ENCODE measurements at places on chromosomes 3 and 15. TPM values are rescaled to one million over a fixed set of nuclear protein-coding genes. Genes with fewer than 3 reads are reported as not detected.
A peak's percentile ranks its signal among the peaks of the same experiment; 100 is the strongest.

GRCh38 chr3:45807681-45808540 lies 11.6 kb upstream of the SLC6A20 start:
- peak; percentile 47 for DNase-seq

DNA sequence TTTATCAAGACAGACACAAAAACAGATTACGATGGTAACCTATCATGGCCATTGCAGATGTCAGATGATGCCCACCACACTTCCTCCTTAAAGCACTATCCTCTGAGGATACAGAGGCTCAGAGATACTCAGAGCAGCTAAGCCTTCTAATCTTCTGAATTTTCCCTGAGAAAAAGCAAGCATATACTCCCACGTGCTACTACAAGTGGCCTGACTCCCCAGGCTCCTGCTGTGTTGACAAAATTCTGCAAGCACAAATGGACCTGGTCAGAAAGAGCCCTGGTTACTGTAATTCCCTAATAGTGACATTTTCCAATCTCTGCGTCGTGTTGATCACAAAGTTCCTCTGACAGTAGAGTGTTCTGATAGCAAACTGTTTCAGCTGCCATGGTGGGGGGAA lies 207.1 kb downstream of the KCNMB2 start:
- DNase-seq, result no peak

- no peak for DNase-seq
These were observed 132.6 kb downstream of the RAB11A start for GRCh38 chr15:66001717-66002426.

- no peak for DNase-seq
These were observed 50.2 kb downstream of the FAM174B start for GRCh38 chr15:92605225-92605944.

DNA sequence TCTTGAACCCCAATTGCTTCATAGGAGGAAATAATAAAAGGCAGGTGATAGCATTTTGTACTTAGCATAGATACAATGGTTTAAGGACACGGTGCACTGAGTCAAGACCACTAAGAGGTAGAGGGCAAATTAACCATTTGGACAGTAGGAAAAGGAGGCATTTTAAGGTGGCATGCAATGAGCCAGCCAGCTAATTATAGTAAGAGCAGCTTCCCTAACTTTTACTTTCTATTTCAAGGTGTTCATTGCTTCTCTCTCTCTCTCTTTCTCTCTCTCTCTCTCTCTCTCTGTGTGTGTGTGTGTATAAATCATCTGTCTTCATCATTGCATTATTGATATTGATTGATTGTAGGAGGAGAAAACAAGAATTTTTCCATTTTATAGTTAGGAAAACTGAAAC lies 740.4 kb upstream of the CFAP20DC start:
- DNase-seq, result no peak

DNA sequence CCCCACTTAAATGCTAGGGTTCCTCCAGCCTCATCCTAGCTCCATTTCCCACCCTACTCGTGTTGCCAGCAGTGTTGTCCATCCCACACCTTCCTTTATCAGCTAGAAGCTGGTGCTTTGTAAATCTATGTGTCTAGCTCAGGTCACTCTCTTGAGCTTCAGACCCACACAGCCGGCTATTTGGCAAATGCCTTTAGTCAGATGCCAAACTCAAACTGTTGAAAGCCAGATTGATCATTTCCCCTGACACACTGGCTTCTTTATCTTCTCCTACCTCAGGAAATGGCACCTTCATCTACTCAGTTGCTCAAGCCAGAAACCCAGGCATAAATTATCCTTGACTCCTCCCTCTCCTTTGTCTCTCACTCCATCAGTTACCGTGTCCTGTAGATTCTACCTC lies 61.5 kb upstream of the TPM1 start:
- no peak for DNase-seq

DNA sequence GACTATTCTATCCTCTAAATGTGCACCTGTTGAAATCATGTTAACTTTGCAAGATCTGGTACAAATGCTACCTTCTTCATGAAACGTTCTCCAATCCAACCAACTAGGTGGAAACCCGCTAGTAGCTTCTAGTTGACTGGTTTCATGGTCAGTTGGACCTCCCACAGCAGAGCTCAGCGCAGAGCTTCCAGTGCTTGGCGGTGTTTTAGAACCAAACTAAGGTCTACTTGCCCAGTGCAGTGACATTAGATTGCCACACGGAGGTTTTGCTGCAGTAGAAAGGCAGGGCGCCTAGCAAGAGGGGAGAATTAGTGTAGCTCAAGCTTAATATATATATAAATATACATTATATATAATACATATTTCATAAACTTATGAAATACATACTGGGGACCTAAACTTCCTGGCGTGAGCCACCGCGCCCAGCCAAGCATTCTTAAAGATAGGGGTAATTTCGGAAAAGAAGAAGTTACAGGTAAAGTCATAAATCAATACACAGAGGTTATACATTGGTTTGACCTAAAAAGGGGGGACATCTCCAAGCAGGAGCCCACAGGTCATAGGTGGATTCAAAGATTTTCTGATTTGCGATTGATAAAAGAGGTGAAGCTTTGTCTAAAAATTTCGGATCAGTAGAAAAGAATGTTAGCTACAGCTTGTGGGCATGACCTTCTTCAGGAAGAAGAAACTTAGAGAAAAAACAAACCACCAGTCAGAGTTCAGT lies 2.1 kb upstream of the OXSR1 start:
- no peak for DNase-seq

DNA sequence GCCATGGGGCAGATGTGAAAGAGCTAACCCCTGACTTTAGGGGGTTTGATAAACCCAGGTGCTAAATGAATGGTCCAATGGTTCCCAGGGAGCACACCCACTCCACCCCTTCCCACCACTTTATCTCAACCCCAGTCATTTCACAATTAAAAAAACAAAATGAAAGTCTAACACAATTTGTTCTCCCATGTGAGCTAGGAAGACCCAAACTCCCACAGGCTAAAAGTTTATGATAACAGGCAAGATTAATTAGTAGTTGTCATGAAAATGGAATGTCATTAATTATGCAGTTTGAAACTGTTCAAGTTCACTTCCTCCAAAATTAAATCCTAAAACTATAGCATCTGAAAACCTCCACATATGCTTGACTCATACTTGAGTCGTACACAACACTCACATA lies 63.3 kb upstream of the TPM1 start:
- DNase-seq, result no peak

GRCh38 chr15:59303633-59304032 lies 69.0 kb downstream of the MYO1E start:
- DNase-seq, result no peak

DNA sequence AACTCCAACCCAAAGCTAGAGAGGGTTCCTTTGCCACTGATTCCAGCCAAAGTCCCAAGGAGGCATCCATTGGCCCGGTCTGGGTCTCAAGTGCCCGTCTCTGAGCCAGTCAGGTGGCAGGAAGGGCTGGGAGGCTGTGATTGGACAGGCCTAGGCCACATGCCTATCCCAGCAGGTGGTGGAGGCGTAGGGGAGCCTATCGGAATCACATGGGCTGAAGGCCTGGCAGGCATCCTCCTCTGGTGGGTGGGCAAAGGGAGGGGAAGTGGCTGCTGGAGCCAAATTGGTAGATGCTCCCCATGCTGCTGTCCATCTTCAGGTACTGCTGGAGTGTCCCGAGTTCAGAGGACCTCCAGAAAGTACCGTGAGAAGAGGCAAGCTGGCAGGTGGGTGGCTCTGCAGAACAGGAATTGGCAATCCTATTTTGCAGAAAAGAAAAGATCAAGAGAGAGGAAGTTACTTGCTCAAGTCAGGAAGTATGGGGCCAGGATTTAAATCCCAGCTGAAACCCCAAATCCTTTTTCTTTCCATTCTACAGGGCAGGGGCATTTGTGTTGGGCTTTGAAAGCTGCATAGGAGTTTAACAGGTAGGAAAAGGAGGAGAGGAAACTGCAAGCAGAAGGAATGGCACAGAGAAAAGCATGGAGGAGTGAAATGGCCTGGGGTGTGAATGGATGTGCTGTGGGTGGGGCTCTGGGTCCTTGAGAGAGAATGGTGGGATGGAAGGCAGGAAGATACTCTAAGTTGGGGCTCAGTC lies 3.7 kb downstream of the CHST13 start:
- DNase-seq, result no peak

DNA sequence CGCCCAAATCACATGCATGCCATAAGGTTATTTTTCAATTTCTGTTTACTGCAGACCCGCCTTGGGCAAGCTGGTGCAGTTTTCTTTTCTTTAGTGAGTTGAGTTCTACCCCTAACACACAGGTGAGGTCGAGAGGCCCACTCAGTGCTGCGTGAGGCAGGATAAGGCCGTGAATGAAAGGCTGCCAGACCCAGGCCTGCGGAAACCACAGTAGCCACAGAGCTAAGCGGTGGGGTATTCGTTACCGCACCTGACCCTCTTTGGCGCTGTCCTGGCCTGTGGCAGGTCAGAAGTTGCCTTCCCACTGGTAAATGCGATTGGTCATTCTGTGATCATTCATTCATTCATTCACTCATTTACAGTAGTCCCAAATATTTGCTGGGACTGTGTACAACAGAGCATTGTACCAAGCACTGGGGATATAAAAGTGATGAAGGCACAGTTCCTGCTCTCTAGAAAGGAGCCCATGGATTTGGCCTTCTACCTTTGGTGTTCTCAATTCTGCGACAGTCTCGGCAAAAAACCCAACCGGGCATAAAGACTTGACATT lies 144.8 kb downstream of the XXYLT1 start:
- no peak for DNase-seq

DNA sequence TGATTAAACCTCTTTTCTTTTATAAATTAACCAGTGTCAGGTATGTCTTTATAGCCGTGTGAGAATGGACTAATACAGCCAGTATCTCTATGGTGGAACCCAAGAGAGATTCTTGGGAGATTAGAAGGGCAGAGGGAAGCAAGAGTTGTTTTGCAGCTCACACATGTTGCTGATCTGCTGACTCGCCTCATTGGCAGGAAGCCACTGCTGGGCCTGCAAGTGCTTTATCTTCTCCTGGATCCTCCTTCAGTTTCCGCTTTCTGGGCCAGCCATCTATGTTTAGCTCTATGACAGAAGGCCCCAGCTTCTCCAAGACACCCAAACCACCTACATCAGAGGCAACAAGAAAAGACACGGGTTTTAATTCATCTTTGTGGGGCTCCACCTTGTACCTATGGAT lies 23.4 kb upstream of the GALNT15 start:
- DNase-seq, result no peak

- DNase-seq, result peak; percentile 42
These were observed 28.7 kb upstream of the B3GNT5 start for GRCh38 chr3:183224180-183224970.

DNA sequence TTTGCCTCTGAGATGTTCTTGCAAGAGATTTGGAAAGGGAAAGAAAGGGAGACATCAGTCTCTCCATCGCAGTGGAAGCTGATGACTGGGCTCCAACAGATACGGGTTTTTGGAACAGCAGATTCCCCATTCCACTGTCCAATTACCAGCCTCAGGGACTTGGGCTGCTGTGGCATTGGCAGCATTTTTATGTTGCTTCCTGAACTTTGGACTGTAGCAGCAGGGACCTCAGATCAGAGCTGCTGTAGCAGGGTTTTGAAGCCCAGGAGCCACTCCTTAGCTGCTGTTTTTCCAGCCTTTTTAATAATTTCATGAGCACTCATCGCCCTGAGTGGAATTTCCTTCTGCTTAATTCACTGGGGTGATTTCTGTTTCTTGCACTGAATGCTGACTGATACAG lies 135.7 kb upstream of the SLCO3A1 start:
- DNase-seq, result no peak

DNA sequence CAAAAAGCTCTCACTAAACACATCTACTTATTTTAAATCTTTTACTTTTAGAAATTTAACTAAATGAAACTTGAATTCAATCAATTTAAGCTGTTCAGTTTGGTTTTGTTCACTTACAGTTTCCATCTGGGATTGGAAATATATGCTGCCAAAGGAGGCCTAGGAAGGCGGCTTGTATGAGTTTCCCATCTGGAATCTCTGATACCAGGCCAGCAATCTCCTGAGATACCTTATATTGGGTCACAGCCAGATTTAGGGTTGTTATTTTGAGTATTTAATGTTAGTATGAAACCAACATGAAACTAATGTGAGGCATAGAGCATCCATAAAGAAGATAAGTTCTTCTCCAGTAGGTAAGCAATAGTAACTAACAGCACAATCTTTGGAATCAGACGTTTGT lies 94.6 kb downstream of the GMNC start:
- DNase-seq, result no peak

MINAR1 gene
- total RNA-seq, result 0.38 TPM

SV2B gene
- total RNA-seq, result 3.2 TPM

DZIP3 gene
- total RNA-seq, result 12.7 TPM
